NCI-H2171 (cell line): ENCODE measurements at places on chromosomes 3 and 15.

- no peak for DNase-seq
These were observed 23.7 kb downstream of the LRRK1 start for GRCh38 chr15:100942656-100943425.

- peak; percentile 58 for DNase-seq
These were observed 55.3 kb downstream of the CCDC33 start for GRCh38 chr15:74291101-74292071.

- no peak for DNase-seq
These were observed 57.2 kb downstream of the THBS1 start for GRCh38 chr15:39638041-39638440.

GRCh38 chr3:38853011-38853410 is 37.0 kb upstream of the SCN10A start:
- DNase-seq: no peak

GRCh38 chr15:29917600-29918597 is 95.6 kb upstream of the TJP1 start:
- DNase-seq: no peak

- DNase-seq: no peak
These were observed 4.3 kb downstream of the PROS1 start for GRCh38 chr3:93969443-93969842.

DNA sequence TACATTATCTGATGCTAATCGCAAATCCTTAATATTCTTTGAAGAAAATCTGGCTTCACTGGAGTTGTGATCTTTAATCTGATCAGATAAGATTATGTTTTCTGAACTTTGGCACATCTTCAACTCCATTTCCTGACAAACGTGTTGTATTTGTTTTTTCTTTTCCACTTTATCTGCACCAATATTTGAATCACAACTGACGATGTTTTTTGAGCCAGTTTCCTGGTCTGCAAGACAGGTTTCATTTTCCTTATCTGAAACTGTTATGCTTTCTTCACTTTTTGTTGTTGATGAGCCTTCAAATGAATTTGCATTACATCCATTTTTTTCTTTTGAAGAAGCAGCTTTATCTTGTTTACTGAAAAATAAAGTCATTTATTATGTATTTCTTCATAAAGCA is 101.5 kb downstream of the ZNF280D start:
- DNase-seq: no peak

GRCh38 chr15:60660290-60661051 is 181.5 kb upstream of the ICE2 start:
- DNase-seq: no peak

DNA sequence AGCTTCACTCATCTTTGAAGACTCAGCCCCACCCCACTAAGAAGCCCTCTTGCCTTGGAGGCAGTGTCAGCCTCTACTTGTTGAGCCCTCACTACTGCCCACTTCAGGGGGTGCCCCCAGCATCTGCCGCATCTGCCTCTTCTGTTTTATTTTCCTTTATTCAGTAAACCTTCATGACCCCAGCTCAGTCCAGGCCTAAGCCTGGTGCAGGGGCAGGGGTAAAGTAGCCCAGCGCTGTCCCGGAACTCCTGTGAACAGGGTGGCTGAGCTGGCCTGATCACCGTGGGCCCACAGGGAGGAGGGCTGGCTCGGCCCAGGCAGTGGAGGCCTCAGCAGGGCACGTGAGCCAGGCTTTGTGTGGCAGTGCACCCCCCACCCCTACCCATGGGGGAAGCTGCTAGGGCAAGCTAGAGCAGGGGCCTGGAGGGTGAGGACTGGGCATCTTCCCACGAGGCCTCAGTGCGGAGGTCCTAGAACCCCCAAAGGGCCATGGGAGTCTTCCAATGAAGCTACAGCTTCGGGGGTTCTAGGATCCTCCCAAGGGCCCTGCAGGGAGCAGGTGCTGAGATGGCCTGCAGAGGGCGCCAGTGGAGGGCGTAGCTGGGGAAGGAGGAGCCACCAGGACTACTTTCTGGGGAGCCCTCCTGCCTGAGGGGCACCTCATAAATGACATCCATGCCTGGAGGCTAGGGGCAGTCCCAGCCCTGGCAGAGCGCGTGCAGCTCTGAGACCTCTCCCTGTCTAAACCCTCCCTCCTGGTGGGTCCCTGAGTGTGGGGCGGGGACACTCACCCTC is 36.0 kb downstream of the TSPAN3 start:
- DNase-seq: no peak

- DNase-seq: no peak
These were observed 88.8 kb downstream of the THBS1 start for GRCh38 chr15:39669661-39670060.

DNA sequence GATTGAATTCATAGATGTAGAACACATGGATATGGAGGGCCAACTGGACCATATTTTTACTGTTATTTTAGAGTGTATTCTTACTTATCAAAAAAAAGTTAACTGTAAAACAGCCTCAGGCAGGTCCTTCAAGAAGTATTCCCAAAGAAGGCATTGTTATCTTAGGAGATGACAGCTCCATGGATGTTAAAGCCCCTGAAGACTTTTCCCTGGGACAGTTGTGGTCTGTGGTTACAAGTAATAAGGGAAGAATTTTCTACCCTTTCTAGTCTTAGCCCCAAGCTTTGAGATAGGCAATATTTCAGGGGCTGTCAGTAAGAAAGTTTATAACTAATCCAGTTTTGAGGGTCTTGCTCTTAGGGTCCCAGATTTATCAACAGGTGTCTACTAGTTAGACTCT is 62.5 kb downstream of the LRRC49 start:
- no peak for DNase-seq

GRCh38 chr3:118245312-118245711 is 789.3 kb downstream of the IGSF11 start:
- DNase-seq: no peak

DNA sequence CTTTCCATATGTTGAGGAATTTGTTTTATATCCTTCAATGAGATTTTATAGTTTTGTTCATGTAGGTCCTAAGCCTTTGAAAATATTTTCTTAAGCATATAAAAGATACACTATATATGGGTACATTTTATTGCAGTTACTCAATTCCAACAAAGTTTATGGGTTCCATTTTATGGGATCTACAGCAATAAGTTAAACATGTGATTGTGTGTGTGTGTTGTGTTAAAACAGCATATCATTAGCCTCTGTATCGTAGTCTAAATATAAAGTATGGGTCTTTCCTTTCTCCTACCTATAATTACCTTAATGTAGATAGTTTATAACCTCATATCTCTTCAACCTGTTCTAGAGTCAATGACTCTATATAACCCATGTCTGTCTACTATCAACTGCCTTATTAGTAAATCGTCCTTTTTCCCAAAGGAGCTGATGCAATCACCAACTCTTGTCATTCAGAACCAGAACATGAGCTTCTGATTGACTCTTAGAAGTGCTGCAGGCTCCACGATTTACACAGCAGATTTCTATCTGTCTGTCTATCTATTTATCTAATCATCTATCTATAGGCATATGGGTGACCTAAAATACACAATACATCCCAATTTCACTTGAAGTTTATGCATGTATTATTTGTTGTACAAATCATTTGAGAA is 512.6 kb upstream of the CBLB start:
- peak; percentile 10 for DNase-seq

DNA sequence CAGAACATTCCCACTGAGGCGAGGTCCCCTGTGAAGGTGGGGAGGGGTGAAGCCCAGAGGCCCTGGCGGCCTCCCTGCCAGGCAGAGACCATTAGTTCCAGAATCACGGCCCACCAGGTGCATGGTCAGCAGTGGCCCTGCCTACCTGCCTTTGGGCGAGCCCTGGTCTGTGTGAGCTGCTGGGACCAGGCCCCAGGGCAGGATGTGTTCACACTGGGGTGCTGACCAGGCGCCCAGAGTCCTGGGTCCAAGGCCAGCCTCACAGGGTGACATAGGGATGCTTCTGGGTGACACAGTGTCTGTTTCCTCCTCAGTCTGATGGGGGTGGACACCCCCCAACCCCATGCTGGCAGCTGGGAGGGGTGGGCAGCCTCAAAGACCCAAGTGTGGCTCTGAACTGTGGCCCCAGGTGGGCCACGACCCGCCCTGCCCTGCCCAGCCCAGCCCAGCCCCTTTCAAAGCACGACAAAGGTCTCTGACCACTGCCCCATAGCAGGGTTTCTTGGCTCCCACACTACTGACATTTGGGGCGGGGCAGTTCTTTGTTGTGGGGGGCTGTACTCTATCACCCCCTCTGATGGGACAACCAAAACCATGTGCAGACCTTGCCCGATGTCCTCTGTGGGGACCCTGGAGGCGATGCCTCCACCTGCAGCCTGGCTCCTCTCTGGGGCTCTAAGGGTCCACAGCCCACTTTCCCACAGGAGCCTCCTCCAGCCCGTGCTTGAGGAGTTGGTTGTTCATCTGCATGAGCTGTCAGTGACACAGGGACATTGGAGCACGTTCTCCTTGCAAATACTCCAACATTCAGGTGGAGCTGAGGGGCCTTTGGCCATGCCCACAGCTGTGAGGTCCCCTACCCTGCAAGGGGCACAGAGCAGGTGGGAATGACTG is 44.8 kb upstream of the SLC41A3 start:
- no peak for DNase-seq
